HL-60 (cell line): ENCODE measurements at places on chromosomes 1 and 21.

DNA sequence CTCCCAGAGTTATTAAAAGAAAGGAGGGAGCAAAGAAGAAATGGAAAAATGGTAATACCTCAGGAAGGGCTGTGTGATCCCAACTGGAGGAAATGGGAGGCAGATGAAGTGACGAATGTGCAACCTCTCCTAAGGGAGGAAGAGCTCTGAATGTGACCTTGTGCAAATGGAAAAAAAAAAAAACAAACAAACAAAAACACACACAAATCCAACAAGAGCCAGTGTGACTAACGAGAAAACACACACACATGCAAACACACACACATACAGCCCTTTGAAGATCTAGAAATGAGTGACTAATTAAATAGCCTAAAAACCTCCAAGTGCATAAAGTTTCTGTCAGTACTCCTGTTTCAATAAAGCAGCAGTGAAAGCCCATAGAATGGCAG is 49.0 kb downstream of the CCN1 start:
- no peak for DNase-seq

GRCh38 chr1:19456968-19457441 is 28.3 kb downstream of the CAPZB start:
- no peak for DNase-seq

DNA sequence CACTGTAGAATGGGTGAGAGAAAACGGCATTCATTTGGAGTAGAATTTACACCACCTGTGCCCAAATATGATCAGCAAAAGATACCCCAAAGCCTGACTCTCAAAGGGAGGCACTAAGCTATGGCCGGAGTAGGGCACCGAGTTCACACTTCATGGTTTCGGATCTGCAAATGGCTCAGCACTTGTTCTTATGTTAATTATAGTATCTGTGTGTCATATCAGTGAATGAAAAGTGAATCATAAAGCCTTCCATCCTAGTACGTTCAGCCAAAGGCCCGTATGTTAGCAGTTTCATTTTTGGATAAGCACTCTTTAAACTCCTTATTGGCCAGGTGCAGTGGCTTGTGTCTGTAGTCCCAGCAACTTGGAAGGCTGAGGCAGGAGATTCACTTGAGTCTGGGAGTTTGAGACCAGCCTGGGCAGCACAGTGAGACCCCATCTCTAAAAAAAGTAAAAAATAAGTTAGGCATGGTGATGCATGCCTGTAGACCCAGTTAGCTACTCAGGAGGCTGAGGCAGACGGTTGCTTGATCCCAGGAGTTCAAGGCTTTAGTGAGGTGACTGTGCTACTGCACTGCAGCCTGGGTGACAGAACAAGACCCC is 4.9 kb upstream of the CORT start:
- no peak for DNase-seq

DNA sequence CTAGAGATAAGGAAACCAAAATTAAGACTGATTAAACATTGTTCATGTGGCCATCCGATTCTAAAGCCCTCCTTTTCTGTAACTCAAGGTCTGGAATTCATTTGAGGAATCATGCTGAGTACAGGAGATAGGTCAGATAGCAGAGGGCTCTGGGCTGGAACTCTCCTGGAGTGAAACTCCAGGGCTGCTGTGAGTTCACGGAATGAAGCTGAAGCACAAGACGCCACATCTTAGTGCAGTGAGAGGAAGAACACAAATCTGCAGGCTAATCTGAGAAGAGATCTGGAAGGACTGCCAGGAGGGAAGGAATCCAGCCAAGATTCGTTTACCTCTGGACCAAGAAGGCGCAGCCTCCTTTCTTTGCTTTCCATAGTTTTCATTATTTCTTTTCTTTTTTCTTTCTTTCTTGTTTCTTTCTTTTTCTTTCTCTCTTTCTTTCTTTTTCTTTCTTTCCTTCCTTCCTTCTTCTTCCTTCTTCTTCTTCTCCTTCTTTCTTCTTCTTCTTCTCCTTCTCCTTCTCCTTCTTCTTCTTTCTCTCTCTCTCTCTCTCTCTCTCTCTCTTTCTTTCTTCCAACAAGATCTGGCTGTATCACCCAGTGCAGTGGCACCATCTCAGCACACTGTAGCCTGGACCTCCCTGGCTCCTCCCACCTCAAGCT is 74.8 kb upstream of the ATP1B1 start:
- no peak for DNase-seq
